AG09319 (cell line): ENCODE measurements at places on chromosomes 7 and 10.
A peak's percentile ranks its signal among the peaks of the same experiment; 100 is the strongest.

DNA sequence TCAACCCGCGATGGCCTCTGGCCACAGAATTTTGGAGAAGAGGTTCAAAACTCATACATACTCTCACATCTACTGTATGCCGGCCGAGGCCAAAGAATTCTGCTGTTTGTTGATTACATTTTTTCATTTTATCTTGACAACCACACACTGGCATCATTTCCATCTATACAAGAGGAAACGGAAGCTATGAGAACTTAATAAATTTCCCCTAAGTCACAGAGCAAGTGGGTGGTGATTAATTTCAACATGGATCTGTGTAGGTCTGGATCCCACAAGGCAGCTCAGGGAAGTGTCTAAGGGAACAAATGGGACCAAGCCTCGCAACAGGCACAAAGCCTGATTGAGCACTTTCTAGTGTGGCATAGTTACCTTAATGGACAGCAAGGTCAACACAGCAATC is 18.0 kb downstream of the ELMO1 start:
- DNase-seq = no peak

GRCh38 chr7:159136013-159136412 is 8.7 kb downstream of the VIPR2 start:
- no peak for DNase-seq

GRCh38 chr7:78039790-78040776 is 241.5 kb downstream of the PHTF2 start:
- DNase-seq = no peak

- no peak for DNase-seq
Measured at GRCh38 chr7:43758822-43759683, 573 bp downstream of the BLVRA start.

DNA sequence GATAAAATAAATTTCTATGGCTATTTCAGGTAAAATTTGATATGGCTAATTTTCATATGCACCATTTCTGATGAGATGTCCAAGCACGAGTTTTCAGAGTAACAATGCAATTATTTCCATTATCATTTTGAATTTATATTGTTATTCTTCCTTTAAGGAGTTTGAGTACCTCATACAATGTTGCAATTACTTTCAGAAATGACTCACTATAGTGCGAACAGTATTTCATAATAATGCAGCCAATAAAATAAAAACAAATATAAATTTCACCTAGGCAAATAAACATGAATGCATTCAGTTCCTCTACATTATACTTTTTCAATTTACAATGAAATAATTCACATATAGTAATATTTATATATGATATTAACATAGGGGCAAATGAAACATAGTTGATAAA is 78.8 kb upstream of the LRRN3 start:
- no peak for DNase-seq

DNA sequence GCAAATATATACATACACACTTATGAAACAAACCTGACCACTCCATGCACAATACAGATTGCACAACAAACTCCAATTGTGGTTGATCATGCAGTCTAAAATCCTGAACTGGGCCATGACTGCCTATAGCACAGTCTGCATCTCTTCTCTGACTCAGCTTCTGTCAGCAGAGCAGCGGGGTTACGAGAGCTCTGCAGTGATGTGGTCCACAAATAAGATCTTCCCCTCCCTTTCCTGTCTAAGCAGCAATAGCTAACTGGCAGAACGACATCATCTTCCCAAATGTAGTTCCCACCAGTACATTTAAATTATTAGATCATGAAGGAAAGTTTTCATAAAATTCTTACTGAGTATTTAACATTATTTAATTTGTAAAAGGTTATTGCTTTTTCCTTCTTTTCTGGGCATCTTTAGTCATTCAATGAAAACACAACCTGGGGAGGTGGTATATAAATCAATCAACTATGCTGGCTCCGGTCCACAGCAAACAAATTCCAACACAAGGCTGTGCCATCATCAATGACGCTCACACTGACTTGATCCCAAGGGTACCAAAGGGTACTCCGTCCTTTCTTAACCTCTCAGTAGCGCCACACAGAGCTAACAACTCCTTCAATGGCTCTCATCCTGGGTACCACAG is 17.1 kb downstream of the ARHGAP21 start:
- peak; percentile 66 for DNase-seq

DNA sequence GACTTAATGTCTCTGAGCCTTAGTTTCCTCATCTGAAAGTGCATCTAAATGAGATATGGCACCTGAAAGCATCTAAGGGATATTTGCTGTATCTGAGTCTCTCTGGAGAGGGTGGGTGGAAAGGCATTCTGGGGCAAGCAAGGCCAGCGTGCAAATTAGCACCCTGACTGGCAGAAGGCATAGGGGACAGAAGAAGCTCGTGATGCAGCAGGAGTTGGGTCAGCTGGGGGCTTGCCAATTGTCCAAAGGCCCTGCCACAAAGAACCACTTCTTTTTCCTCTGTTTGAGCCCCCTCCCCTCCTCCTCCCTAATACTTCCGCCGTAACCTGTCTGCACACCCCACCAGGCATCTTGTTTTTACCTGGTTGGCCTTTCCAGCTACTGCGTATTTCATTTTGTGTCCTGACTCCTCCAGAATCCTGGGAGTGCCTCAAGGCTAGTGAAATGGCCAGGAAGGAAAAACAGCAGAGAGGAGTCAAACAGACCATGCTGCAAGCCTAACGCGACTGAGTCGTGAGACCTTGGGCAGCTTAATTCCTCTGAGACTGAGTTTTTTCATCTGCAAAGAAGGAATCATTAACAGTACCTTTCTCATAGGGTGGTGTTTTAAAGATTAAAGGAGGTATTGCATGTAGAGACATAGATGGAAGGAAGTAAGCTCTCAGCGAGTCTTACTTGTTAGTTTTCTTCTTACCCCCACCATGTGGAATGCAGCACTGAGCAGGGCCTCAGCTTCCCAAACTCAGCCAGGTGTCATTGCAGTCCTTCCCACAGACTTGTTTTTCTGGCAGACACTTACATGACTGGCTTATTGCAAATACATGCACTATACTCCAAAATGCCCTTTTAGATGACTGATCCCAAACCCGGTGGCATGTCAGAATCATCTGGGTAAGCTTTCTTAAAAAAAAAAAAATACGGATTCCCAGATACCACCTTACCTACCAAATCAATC is 49.1 kb upstream of the MXI1 start:
- no peak for DNase-seq

- DNase-seq = no peak
Measured at GRCh38 chr7:154853727-154854095, 149.2 kb downstream of the PAXIP1 start.

DNA sequence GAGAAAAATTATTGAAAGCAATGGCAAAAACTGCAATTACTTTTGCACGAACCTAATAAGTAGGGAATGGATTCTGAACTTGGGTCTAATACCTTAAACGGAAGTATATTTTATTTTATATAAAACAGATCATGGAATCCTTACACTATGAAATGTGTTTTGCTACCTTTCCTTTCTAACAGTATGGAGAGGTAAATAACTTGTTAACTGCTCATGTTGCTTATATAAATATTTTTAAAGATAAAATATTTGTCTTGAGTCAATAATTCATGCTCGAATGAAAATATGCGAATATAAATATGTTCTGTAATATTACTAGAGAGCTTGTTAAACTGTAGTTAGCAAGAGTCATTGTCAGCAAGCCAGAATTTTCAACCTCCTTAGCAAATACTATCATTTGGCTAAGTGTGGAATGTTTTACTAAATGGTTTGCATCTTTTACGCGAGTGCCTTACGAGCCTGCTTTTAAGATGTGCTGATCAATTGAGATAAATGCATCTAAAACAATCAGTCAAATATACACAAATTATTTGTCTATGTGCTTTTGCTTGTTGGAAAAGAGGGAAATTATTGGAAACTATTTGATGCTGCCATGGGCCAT is 5.9 kb downstream of the GNAT3 start:
- no peak for DNase-seq

GRCh38 chr7:4809666-4810065 is 34.2 kb downstream of the AP5Z1 start:
- no peak for DNase-seq

GRCh38 chr10:5609952-5610616 is 56.3 kb downstream of the ASB13 start:
- DNase-seq = no peak

GRCh38 chr10:103397191-103397825 is 882 bp downstream of the PDCD11 start:
- no peak for DNase-seq

DNA sequence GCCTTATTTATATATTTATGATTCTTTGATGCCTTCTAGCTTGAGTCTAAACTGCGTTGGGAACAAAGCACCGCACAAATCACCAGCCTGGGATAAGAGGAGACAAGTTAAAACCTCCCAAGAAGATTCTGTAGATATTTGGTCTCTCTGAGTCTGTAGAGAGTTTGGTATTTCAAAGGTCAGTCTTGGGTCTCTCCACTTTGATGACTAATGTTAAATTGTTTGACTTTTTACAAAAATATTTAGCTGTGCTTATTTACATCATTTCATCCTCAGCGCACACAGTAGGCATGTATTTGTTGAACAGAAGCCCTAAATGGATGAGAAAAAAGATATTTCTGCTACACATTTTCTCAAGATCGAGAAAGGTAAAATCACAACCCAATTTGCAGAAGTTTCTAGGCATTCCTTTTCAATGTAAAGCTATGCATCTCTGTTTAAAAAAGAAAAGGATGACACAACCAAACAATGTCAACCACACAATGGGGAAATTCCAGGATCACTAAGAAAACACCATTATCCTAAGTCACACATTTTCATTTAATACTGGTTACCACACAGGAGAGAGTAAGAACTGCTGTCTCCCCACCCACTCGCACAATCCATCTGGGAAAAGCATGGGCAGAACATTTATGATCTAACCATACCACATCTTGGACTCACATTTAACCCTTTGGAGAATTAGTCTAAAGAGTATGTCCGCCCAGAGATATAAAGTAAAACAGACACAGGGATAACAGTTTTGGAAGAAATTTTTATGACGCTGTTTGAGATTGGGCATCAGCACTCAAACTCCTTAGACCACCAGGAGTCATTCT is 4.4 kb downstream of the CDK6 start:
- DNase-seq = no peak

DNA sequence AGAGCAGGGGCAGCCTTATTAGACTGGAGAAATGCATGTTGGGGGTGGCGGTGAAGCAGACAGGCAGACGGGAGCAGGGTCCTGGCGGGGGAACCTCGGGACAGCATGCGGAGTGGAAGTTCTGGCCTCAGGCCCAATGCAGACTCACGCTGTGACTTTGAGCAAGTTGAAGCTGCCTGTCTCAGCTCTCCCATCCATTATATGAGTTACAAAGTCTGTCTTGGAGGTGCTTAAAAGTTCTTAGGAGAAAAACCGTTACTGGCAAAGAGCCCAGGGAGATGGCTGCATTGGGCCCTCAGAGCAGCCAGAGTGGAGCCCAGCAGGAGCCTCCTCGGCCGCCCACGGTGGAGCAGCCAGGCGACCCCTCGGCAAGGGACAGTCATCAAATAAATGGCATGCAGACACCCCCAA is 509.5 kb downstream of the PLXNA4 start:
- DNase-seq = no peak

DNA sequence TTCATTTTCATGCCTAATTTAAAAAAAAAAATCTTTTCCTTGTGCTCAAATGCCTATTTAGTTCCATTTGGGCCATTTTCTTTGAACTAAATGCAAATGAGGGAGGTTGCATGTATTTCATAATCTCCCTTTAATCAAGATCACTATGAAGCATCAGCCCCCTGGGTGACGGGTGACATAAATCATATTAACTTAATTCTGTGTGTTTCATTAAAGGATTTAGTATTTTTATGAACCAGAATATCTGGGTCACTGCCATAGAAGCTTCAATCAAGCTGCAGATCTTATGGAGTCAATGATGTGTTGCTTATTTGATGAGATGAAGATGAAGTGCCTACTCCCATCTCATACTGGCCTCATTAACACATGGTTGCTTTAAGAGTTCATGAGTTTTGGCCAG is 301.9 kb upstream of the PRKCQ start:
- no peak for DNase-seq

DNA sequence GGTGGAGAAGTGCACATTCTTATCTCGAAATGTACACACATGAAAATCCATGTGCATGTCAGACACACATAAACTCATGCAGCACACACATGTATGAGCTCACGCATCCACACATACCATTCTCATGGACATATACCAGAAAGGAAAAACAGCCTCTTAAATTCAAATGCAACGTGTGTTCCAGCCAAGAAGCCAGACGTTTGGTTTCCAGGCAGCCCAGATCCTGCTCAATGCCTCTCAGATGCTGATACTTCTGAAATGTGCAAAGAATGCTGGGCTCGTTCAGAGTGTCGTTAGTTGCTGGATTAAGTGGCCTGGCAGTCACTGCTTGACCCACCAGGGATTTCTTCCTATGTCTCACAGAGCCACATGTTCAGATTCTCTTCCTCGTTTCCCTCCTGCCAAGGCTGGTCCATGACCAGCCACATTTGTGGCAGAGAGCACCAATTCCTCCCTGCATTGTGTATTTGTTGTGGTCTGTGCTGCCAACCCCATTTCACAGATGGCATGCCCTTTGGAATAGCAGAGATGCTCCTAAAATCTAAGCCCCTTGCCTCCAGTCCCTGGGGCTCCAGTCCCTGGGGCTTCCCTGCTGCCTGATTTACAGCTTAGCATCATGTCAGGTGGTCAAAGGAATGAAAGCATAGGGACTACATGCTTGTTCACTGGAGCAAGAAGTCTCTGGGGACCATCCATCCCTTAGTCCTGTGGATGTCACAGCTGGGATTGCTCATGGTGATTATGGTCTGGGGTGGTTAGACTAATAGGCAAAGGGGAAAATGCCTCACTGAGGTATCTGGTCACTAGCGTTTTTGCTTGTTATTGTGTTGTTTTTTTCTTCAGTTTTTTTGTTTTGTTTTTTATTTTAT is 426.6 kb downstream of the PLXNA4 start:
- no peak for DNase-seq

- DNase-seq = peak; percentile 2
Measured at GRCh38 chr7:26369593-26369992, 77.9 kb downstream of the SNX10 start.
